ENCODE measurements at places on chromosomes 7 and 10.

DNA sequence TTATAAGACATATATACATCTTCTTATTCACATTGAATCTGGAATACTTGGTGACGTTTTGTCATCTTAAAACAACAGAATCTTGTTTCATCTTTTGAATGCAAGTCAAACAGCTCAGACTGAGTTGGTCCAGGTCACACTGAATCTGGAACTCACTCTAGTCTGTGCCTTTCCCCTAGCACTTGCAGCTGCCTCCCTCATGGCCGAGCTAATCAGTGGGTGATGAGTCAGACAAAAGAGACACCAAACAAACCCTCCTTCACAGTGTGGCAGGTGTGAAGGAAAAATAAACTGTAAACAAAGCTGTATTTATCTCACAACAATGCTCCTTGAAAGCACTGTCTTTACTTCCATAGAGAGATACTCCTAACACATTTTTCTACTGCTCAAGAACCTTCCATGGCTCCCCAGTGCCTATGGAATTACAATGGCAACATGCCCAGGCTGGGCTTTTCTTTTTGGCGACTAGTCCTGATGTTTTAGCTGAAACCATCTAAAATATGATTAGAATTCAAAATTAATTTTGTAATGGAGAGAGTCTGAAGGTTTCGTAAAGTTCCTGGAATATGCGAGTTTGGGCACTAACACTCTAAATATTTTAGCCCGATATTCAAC is 140.0 kb downstream of the ZNF365 start:
- DNase-seq, result no peak

DNA sequence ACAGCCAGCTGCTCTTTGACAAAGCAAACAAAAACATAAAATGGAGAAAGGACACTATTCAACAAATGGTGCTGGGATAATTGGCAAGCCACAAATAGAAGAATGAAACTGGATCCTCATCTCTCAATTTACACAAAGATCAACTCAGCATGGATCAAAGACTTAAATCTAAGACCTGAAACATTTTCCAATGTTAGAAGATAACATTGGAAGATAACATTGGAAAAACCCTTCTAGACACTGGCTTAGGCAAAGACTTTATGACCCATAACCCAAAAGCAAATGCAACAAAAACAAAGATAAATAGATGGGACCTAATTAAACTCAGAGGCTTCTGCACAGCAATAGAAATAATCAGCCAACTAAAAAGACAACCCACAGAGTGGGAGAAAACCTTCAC is 425.7 kb upstream of the SEMA3D start:
- DNase-seq, result no peak

GRCh38 chr10:96720422-96721206 is at the start of gene PIK3AP1:
PIK3AP1 (minus strand) TSS chr10:96720514; CDS start chr10:96720394, 120 bp downstream.
- DNase-seq, result peak; percentile 57

GRCh38 chr10:130041451-130042371 is 68.9 kb downstream of the C10orf143 start:
- DNase-seq, result no peak

DNA sequence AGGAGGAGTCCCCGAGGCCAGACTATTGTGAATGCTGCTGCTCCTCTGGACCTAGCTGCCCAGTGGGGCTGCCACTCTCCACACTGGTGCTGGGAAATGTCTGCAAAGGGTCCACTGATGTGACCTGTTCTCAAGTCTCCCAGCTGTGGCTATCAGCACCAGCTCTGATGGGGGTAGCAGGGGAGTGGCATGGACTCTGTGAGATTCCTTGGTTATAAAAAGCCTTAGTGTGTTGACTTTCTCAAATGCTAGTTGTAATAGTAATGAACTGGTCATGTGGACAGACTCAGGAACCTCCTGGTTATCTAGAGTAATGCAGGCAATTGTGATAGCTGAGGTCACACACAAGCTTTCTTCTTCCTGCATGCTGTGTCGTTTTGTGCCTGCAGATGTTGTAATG is 34.1 kb upstream of the ARMC3 start:
- DNase-seq, result no peak

DNA sequence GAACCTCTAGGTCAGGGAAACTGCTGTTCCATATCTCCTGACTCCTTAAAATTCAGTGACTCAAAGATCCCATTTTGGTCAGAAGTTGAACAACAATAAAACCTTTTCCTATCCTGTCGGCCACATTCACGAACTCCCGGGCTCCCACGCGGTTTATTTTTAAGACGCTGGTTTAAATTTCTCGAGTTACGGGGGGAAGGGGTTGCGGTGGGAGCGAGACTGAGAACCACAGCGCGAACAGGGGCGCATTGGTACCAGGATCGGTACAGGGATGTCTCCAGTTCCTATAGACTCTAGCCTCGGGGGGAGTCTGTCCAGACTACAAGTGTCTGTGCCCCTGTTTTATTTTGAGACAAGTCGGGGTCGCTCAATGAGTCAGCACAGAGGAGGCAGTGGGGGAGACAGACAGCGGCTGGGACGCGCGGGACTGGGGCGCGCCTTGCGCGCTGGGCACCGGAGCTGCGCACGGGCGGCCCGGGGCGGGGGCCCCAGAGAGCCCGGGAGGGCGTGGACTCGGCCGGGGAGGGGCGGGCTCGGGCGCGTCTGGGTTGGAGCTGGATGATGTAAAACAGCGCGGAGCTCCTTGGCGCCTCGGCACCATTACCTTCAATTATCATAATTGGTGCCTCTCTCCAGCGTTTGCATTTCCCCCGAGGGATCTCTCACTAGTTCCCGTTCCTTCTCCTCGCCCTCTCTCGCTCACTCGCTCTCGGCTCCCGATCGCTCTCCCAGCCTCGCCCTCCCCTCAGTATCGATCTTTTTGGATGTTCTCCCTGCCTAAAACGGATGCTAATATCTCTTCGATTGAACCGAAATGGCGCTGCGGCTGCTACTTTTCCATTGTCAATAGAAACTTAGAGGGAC is 8.7 kb upstream of the BAMBI start:
- peak; percentile 72 for DNase-seq

GRCh38 chr10:78634835-78635234 is 433.9 kb upstream of the ZMIZ1 start:
- DNase-seq, result no peak

- no peak for DNase-seq
Measured at GRCh38 chr7:42105554-42106358, 131.3 kb downstream of the GLI3 start.

DNA sequence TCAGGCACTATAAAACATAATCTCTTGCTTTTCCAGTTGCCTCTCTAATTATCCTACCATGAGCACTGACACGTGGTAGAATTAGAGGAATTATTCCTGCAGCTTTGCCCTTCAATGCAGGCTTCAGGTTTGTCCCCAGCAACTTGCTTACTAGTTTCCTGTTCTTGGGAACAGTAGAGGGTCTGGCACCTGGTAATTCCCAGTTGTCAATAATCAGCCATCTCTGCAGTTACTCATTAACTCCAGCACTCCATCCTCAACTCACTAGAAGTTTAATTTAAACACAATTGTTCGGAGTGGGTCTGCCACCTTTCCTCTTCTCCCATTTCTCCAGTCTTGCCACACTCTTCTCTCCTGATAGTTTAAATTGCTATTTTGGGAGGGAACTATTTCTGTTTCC is 324.3 kb upstream of the KIAA1217 start:
- no peak for DNase-seq

DNA sequence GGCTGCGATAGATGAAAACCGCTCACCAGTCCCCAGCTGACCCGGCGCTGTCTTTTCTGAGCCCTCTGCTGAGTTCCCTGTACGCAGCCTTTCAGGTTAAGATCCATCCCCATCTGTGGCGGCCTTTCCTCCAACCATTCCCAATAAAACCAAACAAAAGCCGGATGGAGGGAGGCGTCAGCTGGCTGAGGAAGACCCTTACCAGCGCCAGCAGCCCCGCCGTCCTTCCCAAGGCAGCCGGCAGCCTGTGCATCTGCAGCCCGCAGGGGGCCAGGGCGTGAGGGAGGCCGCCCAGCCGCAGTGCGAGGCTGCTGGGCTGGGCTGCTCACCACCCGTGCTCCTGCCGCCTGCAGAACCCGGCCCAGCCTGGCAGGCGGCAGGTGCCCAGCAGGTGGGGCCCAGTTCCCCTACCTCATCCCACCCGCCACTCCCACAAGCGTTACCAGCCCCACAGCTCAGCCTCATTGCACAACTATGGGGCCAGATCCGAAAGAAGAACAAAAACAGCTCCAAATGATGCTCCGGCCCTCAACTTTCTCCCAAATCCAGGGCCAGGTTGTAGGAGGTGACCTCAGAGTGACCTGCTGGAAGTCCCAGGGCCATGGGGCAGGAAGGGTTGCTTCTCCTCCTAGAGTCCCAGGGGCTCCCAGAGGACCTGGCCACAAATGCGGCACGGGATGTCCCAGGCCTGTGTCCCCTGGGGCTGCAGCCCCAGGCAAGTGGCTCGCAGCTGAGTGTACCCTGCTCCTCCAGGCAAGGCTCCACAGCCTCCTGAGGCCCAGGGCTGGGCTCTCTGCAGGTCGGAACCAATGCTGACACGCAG is 23.8 kb downstream of the PAPOLB start:
- peak; percentile 47 for DNase-seq

- no peak for DNase-seq
Measured at GRCh38 chr10:46539596-46540411, 16.7 kb downstream of the GPRIN2 start.

- no peak for DNase-seq
Measured at GRCh38 chr10:4718544-4718943, 107.5 kb upstream of the AKR1E2 start.

GRCh38 chr10:93745408-93746065 is 12.2 kb upstream of the LGI1 start:
- DNase-seq, result no peak

- peak; percentile 26 for DNase-seq
Measured at GRCh38 chr7:99473315-99473596, 566 bp downstream of the ZNF789 start.

GRCh38 chr7:114107522-114107921 is 188.7 kb upstream of the PPP1R3A start:
- no peak for DNase-seq

- DNase-seq, result no peak
Measured at GRCh38 chr10:129042776-129043595, 424.1 kb upstream of the MGMT start.

DNA sequence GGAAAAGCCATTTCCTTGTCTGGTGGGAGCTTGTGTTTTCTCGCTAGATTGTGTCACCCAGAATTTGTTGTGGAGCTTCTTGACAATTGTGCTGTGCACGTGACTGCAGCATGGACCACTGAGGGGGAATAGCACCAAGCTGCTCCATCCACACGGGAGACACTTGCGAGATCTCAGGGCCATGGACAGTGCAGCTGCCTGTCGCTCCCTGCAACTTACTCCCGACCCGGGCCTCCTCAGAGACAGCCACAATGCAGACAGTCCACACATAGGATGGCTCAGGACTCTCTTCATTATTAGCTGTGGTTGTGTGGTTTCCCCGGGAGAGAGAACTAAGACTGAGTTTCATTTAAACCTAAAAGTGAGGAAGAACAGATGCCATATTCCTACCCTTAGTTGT is 673.2 kb upstream of the GALNT17 start:
- DNase-seq, result no peak

- DNase-seq, result peak; percentile 34
Measured at GRCh38 chr7:73978661-73979563, 49.1 kb upstream of the ELN start.

GRCh38 chr10:101364721-101365120 is 10.8 kb downstream of the BTRC start:
- no peak for DNase-seq

DNA sequence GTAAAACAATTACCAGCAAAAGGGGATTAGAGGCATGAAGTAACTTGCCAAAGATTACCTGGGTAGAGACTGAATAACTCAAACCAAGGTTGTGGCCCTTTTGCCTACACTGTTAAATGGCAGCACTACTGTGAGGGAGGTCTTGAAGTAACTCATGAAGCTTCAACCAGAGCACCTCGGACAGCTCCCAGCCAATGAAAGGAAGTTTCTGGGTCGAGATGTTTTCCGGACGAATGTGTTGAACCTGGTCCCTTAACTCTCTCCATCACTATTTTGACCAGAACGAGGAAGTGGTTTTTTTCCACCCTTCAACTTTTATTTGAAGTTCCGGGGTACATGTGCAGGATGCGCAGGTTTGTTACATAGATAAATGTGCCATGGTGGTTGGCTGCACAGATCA is 133.6 kb upstream of the PRKCQ start:
- no peak for DNase-seq

DNA sequence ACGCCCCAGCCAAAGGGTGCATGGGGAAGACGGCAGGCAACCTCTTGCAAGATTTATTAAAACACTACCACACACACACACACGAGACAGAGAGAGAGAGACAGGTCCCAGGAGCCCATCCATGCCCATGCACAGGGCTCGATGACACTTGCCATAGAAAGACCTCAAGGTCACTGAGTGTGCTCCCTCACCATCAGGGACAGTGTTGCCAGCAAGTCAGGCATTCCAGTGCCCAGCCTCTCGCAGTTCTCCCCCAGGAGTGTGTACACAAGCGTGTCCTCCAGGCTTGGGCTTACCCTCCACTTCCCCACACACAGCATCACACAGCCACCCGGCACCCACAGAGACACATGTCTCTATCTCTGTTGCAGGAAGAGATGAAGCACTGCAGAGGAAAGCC is 46.8 kb upstream of the SLF2 start:
- no peak for DNase-seq

DNA sequence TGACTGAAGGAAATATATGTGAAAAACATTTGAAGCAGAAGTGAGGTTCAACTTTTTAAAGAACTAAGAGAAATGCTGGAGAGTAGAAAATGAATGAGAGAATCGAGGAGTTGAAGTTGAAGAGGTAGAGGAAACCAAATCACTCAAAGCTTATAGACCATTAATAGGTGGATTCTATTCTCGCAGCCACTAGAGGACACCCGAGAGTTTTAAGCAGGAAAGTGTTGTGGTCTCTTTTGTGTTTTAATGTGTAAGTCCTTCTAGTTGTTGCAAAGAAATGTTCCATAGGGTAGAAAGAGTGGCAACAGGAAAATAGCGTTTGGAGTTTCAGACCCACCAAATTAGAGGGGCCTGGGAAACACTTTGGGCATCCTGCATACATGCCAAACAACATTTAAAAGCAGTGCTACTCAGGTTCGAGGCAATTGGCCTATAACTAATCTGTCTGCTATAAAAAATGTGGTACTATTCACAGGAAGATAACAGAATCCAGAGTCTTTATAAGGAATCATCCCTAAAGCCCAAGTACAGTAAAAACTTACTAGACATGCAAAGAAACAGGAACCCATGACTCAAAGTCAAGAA is 75.3 kb upstream of the TAS2R16 start:
- no peak for DNase-seq

DNA sequence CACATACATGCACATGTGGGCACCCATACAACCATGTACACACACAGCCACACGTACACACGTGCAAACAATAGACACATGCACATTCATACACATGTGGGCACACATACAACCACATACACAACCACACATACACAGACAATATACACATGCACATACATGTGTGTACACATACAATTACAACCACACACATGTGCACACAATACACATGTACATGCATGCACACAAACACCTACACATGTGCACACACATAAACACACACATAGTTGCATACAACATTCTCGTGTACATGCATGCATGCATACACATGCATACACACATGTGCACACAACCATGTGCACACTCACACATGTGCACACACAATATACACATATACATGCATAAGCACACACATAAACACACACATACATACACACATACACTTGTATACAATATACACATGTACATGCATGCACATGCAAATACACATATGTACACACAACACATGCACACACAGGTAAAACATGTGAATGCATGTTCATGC is 118.6 kb upstream of the FRMD4A start:
- no peak for DNase-seq

GRCh38 chr10:48670978-48671913 is 13.4 kb upstream of the WDFY4 start:
- DNase-seq, result peak; percentile 41

GRCh38 chr7:46544396-46545008 is 623.4 kb upstream of the IGFBP3 start:
- no peak for DNase-seq

- no peak for DNase-seq
Measured at GRCh38 chr10:47230957-47231356, 69.0 kb upstream of the GDF10 start.

All from NCI-H345 (cell line).